ENCODE measurements at places on chromosomes 11 and 22.

GRCh38 chr11:78654866-78655265 lies 80.2 kb upstream of the NARS2 start:
- no peak for DNase-seq

DNA sequence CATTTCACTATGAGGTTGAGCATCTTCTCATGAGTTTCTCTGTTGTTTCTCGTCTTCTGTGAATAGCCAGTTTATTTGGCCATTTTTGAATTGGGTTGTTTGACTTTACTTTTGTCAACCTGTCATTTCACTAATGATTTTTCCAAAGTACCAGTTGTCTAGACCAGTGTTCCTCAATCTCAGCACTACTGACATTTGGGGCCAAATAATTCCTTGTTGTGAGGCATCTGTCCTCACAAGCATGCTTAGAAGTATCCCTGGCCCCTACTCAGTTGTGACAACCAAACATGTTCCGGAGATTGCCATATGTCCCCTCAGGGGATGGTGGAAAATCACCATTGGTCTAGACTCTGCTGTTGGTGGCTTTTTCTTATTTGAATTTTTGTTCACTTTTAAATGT lies 87.7 kb upstream of the GNAZ start:
- DNase-seq = no peak

DNA sequence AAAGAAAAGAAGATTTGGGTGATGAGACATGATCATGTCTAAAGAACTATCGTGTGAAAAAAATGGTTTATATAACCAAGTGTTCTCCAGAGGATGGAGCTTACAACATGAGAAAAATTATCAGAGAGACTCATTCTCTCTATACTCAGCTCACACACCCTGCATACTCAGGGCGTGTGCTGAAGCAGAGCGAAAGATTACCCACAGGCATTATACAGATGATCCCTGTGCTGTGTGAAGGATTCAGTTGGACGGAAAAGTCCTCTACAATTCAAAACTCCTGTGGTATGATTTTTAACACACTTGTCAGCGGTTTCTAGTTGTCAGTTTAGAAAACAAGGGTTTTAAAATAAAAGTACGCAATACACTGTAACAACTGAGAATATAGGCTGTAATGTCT lies 267.3 kb downstream of the DLG2 start:
- DNase-seq = no peak

- DNase-seq = no peak
Measured at GRCh38 chr11:78795621-78796261, 221.1 kb upstream of the NARS2 start.

DNA sequence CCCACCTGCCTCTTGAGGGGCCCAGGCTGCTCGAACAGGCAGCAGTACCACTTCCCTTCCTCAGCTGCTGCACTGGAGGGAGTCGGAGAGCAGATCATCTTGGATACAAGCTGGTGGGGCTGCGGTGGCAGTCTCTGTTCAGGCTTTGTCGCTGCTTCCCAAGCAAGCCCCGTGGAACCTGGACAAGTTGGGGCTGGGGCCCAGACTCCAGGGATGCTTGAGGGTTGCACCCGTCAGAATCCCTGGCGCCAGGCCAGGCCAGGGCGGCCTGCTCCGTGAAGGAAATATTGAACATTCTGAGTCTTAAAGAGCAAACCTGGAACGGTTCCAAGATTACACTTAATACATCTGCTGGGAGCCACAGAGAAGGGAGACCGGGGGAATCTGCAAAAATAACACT lies 310.1 kb upstream of the SORL1-AS1 start:
- DNase-seq = peak; percentile 15

DNA sequence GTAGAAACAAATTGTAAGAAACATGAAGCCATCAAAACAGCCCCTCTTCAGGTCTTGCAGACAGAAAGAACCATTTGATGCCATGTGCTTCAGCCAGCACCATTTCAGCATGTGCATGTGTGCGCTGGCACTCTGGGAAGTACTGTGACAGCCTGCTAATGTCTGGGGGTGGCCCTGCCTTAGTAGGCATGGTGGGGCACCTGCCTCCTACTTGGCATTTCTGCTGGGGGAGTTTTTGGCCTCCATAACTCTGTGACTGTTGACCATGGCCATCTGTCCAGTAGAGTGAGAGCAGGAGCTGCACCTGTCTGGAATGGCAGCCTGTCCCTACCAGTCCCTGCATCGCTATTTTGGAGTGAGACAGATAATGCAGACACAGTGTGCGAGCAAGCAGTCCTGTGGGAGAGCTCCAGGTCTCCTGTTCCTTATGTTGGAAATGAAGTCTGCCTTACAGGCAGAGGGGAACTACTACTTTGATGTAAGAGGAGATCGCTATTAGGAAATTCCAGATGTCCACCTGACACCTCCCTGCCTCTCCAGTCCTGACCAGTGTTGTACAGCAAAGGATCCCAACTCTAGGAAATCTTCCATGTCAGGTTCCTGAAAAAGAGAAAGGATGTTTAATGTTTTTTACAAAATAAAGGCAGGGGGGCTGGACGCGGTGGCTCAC lies 102.5 kb downstream of the ATXN10 start:
- DNase-seq = no peak

GRCh38 chr11:86511086-86511551 lies 136.4 kb downstream of the CCDC81 start:
- DNase-seq = no peak

DNA sequence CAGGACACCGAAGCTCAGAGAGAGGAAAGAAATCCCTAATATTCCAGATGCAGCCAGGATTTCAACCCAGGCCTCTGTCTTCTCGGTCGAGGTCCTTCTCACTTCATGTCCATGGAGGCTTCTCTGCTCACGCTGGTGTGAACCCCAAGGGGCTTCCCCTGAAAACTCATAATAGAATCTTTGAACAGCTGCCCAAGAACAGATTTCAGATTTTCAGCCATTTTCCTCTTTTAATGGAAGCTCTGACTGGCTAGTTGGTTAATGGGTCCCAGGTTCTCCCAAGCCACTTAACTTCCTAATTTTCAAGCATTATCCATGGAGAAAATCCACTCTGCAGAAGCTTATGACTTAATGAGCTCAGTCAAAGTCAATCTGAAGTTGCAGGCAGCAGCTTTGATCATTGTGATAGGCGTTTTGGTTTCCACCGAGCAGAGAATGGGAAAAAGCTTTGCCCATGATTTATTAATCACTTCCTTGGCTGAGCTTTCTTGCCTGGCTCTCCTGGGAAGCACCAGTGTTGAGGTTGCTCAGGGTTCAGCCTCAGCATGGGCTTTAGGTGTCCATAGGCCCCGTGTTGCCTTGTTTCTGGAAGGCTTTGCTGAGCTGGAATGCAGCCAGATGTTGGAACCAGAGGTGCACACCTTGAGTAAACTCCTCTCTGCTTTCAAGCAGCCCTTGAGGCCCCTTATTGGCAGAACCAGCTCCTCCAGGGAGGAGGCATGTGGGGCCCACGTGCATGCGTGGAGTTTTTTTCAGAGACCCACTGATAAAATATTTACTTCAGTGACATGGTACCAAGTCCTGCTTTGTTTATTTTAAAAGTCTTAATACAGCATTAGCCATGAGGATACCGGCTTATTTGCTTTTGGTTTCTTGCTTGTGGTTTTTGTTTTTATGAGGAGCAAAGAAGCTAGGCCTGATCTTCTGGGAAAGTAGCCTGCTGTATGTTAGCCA lies 25.5 kb downstream of the LDLRAD3 start:
- no peak for DNase-seq

DNA sequence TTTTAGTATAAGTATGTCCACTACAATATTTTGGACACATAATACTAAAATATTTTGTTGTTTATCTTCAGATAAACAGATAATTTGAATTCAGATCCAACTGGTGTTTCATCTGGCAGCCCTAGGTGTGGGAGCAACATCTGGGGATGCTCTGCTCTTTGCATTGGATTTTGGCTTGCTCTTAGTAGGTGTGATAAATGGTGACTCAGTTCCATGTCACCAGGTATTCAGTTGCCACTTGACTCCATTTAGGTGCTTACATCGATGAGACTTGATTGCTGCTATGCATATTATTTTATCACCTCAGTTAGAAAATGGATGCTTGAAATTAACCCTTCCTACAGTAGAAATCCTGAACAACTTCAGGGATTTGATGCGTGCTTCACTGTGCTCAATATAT lies 13.3 kb upstream of the AMOTL1 start:
- DNase-seq = no peak

DNA sequence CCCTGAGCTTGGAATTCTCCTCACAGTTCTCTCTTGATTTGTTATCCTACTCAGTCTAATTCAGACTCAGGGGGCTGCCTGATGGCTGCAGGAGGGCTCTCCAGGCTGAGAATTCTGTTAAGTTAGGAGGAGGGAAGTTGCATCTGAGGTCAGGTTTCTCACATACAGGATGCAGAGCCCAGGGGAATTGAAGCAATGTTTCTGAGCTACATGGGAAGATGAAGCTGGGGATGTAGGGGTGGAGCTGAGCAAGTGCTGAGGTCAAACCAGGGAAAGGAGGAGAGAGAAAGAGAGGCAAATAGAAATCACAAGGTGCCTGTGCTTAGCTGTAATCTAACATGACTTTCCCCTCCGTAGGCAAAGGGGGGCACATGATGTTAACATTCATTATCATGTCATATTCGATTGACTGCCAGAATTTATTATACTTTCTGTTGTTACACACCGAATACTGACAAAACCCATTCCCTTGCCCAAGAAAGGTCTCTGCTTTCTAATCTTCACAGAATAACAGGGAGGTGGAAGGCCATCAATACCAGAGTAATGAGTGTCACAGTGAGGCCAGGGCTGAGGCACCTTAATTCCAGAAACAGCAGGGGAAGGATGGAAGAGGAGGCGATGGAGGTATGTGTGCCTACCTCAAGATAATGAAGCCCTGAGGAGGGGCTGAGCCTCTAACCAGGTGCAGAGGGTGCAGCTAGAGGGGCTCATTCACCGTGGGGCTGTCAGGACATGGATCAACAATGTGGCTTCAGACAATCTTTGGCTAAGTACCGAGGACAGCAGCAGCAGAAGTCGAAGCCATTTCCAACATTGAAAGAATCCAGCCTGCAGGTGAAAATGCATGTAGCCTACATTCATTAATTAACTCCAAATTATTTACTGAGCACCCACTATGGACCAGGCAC lies 205.4 kb upstream of the SNX19 start:
- no peak for DNase-seq

All from hematopoietic multipotent progenitor cell treated with erythropoietin and hydrocortisone succinate and interleukin-3 and kit ligand, for 4 days (in vitro differentiated cells).